ENCODE measurements at places on chromosomes 16 and 17.
A peak's percentile ranks its signal among the peaks of the same experiment; 100 is the strongest.

DNA sequence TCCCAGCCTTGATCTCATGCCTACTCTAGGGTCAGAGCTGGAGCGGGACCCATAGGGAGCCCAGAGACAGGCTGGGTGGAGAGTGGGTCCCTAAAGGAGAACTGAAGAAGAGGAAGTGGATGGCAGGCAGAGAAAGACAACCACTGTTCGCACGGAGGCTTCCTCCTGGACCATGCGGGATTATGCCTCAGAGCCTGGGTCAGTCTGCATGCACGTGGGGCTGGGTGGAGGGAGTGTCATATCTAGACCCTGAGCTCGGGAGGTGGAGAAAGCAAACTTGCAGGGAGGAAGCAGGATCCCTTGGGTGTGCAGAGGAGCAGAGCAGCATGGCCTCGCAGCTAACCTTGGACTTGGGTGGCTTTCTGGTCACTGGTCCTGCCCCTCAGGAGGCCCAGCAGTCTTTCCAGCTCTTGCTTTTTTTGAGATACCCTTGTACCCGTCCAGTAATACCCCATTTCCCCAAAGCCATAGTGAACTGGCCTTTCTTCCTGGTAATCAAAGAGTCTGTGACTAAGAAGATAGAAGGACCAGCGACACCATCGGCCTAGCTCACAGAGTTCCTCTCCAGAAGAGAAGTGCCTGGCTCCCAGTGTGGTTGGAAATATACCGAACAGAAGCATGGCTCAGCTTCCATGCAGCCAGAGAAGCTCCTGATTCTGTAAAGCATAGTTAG is 344.2 kb downstream of the CPPED1 start:
- no peak for DNase-seq

DNA sequence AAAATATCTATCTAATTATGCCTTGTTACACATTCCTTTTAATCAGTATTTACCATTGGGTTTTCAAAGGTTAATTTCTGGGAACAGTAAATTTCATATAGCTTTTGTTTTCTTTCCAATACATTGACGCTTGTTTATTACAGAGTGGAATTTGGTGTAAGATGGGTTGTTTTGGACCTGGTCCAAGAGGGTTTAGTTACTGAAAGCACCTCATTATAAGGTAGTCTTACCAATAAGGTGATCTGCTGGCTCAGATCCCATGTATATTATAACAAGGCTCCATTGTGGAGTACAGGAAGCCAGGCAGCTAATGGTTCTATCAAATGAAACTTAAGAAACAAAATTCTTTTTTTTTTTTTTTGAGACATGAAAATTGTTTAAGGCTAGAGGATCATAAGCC is 87.3 kb upstream of the NACA2 start:
- DNase-seq = peak; percentile 67

- no peak for DNase-seq
Observed at GRCh38 chr17:8275421-8276290, 12.8 kb upstream of the RANGRF start.

GRCh38 chr17:50129728-50130558 is at the start of gene SAMD14:
TSS of gene SAMD14 (minus strand) at chr17:50130160. CDS start at chr17:50124959, 5,201 bp downstream.
- no peak for DNase-seq

DNA sequence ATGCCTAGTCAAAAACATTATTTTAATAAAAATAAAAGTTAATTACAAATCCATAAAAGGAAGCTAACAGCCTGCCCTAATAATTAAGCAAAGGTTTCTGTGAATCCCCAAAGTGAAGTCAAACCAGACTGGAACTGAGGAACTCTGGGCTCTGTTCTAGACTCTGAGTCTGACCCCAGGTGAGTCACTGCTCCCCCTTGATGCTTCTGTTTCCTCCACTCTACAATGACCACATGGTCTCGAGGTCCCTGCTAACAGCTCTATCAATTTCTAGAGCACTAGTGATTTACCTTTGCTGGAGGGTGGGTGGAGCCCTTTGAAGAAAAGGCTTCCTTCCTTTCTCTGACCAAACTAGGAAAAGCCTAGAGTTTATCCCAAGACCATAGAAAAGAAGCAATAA is 32.4 kb downstream of the XPO6 start:
- DNase-seq = no peak

- DNase-seq = no peak
Observed at GRCh38 chr17:31374094-31374447, 17.4 kb upstream of the RAB11FIP4 start.

DNA sequence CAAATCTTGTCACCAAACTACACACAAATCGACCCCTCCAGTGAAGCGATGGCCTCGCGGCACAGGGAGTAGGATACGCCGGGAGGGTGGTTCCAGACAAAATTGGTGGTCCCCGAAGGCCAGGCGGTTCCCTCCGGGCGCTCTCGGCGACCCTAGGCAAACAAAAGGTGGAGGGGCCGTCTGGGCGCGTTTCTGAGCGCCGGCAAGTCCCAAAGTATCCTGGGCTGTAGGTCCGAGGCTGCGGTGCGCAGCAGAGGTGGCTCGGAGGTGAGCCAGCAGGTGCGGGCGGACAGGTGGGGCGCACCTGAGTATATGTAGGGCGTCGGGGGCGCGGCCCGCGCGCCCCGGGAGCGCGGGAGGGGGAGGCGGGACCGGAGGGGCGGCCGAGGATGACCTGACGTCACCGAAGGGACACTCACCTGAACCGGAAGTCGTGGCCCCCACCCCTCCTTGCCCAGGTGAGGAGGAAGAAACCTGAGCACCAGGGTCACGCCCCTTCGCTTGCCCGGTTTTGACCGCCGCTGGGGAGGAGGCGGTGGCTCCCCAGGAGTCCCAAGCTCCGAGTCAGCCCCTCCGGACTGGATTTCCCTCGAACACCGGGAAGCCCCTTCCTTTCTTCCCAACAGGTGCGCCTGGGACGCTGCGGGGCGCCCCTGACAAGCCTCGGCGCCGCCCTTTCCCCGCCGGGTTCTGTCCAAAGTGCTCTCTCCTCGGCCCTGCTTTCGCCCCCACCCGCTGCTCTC is at the start of gene CLDN7:
TSS of gene CLDN7 (minus strand) at position 287 of the 743 bp plus-strand sequence. CDS start 435 bp downstream, outside the sequence.
- DNase-seq = no peak

- DNase-seq = no peak
Observed at GRCh38 chr17:45950888-45951287, 48.2 kb upstream of the STH start.

- no peak for DNase-seq
Observed at GRCh38 chr16:86877108-86877507, 298.8 kb downstream of the FOXL1 start.

- no peak for DNase-seq
Observed at GRCh38 chr17:1122533-1123392, 57.0 kb downstream of the ABR start.

DNA sequence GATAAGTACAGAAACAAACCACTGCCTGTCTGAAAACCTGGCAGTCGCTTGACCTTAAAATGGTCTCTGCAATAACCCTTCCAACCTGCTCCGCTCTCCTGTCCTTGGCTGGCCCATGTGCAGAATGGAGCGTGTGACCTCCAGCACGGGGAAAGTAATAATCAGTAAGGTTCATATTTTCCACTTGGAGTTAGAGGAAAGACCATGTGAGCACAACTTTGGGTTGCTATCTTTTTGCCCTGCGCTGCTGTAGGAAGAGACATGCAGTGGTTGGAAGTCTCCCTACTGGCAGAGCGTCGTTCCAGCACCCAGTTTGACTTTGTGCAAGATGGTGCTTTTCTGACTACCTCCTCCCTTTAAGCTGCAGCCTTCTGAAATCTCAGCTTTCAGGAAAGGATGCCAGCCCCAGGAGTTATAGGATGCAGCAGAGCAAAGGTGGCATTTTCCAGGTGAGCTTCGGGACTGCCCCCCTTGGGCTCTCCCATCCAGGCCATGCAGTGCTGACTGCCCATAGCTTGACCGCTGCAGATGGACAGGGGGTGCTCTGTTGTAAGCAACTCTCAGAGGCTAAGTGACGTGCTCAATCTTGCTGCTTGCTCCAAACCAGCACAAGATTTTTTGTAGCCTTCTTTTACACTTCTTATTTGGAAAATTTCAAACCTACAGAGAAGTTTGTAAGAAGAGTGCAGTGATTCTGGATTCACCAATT is 110.7 kb upstream of the NOL11 start:
- no peak for DNase-seq

- DNase-seq = no peak
Observed at GRCh38 chr16:21989133-21989532, 11.8 kb downstream of the PDZD9 start.

- no peak for DNase-seq
Observed at GRCh38 chr16:10521681-10522274, 58.6 kb downstream of the EMP2 start.

- no peak for DNase-seq
Observed at GRCh38 chr17:17121162-17121561, 78.9 kb downstream of the MPRIP start.

- no peak for DNase-seq
Observed at GRCh38 chr17:27462714-27463113, 6.5 kb downstream of the KSR1 start.

DNA sequence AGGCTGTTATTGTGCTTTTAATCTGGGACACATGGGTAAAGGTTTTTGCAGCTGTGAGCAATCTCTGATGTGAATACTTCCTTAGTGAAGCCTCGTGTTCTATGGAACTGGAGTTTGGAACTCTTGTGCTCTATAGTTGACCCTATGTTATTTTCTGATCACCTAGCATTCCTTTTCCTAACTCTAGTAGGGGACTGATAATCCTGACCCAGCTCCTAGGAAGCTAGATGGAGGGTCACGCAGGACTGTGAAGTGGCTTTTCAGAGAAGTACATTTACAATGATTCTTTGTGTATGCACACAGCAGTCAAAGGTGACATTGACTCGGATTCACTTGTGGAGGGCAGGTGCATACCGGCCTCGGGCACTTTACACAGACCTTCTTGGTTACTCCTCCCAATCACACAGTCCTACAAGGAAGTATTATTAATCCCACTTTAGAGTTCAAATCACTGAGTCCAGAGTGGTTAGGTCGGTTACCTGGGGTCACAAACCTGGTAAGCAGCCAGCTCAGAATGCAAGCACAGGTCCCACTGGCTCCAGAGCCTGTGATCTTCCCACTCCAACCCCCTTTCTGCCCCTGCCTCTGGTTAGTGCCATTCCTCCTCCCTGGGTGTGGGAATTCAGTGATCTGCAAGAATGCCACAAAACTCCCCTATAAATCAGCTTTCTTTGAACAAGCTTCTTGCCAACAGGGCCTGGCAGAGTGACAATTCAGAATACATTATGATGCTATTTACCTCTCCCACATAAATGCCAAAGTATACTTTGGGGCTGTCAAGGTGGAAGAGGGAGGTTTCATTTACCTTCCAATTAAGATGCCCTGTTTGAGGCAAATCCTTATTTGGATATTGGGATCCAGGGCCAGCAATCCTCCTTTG is 7.1 kb downstream of the CHD9NB start:
- no peak for DNase-seq

- no peak for DNase-seq
Observed at GRCh38 chr16:50632927-50633800, 47.9 kb downstream of the SNX20 start.

DNA sequence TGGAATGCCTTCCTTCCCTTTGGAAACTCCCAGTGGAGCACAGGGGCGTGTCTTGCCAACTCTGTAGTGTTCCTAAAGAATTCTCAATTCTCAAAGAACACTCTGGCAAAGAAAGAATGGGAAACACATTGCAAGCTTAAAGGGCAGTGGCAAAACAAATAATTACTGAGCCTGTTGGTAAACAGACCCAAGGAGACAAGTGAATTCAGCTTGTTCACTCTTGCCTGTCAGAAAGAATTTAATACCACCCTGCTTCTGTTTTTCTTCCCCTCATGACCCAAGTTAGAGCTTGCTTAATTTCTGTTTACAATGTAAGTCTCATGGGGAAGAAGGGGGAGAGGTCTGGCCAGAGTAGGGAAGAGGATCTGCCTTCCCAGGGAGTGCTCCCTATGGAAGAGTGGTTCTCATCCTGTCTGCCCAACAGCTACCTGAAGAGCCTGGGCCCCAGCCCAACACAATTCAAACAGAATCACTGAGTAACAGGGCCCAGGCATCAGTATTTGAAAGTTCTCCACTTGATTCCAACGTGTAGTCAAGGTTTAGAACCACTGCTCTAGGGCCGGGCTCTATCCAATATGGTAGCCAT is 386.0 kb downstream of the SLC39A11 start:
- no peak for DNase-seq

- no peak for DNase-seq
Observed at GRCh38 chr16:25157271-25157875, 45.8 kb downstream of the LCMT1 start.

DNA sequence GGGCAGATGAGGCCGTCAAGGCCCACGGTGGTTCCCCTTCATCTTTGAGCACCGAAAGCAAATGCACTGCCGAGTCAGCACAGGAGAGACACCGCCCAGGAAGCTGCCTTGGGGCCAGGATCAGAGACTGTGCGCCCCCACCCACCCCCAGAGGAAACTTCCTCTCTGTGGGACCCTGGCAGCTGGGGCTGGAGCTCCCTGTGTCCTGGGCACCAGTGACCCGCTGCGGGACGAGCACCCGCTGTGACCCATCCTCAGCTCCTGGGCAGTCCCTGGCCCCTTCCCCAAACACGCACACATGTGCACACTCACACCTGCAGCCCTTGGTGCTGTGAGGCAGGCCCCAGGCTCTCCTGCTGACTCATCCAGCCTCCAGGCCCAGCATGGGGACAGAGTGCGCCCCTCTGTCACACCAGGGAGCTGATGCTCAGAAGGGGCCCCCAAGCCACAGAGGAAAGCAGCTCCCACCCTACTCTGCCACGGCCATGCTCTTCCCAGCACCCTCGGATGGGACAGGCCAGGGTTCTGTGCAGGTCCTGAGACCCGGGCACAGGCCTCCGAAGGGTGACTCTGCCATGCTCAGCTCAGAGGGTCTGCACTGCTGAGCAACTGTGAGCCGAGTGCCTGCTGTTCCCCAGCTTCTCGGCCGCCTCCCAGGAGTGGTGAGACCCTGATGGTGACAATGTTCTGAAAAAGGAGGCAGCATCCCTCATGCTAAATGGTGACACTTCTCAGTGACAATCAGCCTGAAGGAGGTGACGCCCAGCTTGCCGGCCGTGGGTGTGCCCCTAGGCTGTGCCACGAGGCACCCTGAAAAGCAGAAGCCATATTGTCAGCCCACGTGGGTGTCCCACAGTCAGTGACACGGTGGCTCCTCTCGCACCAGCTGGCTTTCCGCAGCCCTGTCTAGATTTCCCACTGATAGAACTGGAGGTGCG is 3.6 kb downstream of the PIEZO1 start:
- no peak for DNase-seq

DNA sequence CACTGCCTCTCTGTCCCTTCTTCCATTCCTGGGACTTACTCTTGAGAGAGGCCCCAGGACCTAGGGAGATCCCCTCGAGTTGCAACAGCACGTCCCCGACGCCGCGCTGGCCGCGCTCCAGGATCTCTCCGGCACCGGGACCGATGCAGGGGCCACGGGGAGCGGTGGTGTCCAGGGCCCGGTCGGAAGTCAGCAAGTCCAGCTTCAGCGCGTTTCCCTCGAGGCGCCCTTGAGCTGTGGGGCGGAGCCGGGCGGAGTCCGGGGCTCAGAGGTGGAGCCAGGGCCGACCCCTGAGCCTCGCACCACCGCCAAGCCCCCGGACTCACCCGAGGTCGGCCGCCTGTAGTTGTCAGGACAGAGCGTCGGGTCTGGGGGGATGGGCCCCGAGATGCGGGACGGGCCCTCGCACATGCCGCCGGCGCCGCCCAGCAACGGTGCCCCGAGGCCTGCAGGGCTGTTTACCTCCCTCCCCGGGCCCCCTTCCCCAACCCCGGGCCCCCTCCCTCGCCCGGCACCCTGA is 458 bp downstream of the ENKD1 start:
- no peak for DNase-seq

All from NCI-H2081 treated with DMSO at 0.1 percent for 48 hours (cell line).